ENCODE measurements at places on chromosomes 3 and 15. TPM values are rescaled to one million over a fixed set of nuclear protein-coding genes. Genes with fewer than 3 reads are reported as not detected.
A peak's percentile ranks its signal among the peaks of the same experiment; 100 is the strongest.

DNA sequence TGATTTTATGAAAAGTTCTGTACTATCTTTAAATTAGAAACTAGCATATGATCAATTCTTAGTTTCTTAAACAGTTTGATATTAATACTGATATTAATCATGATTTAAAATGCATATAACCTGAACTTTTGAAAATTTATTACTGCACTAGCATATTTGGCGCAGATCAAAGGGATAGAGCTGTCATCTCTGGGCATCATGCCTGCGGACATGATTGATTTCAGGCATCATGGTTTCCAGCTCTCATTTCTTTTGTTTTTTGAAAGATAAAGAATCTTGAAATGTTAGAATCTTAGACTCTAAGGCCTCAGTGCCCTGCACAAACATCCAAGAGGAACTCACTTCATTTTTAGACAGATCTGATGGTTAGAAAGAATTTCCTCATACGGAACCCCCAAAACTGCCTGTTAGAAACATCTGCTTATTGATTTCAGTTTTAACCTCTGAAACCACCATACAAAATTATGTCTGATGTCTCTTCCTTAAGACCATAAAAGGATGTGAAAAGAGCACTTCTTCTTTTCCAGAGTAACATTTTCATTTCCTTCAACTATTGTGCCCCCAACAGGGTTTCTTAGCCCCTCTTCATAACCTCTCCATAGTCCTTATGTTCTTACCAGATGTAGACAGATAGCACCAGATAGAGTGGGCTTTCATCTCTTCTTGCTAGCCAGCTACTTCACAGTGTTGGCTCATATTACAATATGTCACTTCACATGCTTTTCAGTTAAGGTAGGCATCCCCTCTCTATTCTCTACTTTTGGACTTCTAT is 110.8 kb downstream of the BBX start:
- peaks cover 7% of the 10 kb centered on the region for H3K4me1 ChIP-seq
- H3K27me3 ChIP-seq, result no peaks in the 10 kb centered on the region
- no peak overlapping the region for H3K4me3 ChIP-seq

Gene CAPN3
- total RNA-seq, result 22.6 TPM

GRCh38 chr3:27713078-27713423 is 9.1 kb downstream of the EOMES start:
- H3K27me3 ChIP-seq, result no peaks in the 10 kb centered on the region
- no peaks in the 10 kb centered on the region for H3K36me3 ChIP-seq
- H3K27ac ChIP-seq, result no peak overlapping the region
- peak overlapping the region; percentile 77 for H3K4me3 ChIP-seq
- no peaks in the 10 kb centered on the region for H3K4me1 ChIP-seq

DNA sequence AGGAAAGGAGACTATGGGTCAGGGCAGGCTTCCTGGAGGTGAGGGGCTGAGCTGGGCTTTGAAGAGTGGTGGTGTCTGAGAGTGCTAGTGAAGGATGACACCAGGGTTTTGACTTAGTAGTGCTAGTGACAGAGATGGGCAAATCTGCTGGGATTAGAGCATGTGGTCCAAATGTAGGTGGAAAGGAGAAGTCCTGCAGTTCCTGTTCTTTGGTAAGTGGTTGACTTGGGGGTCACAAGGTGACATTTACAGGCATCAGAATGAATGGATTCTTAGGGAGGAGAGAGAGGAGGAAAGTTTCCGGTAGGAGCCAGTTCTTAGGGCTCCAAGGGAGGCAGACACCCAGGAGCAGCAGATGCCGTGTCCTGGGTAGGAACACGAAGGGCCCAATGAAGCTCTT is 796 bp upstream of the DOCK3 start:
- H3K4me3 ChIP-seq, result no peak overlapping the region
- no peaks in the 10 kb centered on the region for H3K27me3 ChIP-seq
- H3K36me3 ChIP-seq, result no peaks in the 10 kb centered on the region
- no peak overlapping the region for H3K27ac ChIP-seq

GRCh38 chr3:69646287-69647067 is 92.8 kb upstream of the MITF start:
- no peak overlapping the region for H3K4me3 ChIP-seq
- no peaks in the 10 kb centered on the region for H3K27me3 ChIP-seq
- peaks cover 3% of the 10 kb centered on the region for H3K4me1 ChIP-seq
- no peak overlapping the region for H3K27ac ChIP-seq
- no peaks in the 10 kb centered on the region for H3K36me3 ChIP-seq

DNA sequence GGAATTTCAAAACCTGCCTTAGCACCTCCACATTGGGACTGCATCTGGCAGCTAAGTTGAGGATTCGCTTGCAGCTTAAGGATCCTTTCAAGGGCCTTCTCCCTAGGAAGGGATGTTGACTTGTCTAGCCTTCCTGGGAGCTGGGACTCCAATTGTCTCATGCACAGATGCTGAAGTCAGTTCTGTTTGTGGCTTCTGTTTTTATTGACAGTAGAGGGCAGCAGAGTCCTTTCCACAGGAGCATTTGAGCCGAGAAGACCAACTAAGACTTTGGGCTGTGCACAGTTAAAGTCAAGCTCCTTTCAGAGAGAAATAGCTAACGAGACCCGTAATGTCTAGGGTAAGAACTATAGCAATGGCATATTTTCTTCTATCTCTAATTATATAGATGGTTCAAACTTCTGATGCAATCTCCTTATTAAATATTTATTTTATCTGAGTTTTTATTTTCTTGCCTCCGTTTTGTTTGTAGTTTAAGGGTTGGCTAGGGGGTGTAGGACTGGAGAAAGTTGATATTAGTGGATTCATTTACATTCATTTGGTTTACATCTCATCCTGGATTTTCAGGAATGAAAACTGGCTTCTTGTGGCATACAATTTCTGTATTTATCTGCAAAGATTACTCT is 59.7 kb upstream of the KBTBD8 start:
- H3K27ac ChIP-seq, result no peak overlapping the region
- no peak for DNase-seq
- H3K27me3 ChIP-seq, result no peaks in the 10 kb centered on the region

Gene LOXL1
- total RNA-seq, result 108 TPM

Gene GHSR
- total RNA-seq, result not detected

DNA sequence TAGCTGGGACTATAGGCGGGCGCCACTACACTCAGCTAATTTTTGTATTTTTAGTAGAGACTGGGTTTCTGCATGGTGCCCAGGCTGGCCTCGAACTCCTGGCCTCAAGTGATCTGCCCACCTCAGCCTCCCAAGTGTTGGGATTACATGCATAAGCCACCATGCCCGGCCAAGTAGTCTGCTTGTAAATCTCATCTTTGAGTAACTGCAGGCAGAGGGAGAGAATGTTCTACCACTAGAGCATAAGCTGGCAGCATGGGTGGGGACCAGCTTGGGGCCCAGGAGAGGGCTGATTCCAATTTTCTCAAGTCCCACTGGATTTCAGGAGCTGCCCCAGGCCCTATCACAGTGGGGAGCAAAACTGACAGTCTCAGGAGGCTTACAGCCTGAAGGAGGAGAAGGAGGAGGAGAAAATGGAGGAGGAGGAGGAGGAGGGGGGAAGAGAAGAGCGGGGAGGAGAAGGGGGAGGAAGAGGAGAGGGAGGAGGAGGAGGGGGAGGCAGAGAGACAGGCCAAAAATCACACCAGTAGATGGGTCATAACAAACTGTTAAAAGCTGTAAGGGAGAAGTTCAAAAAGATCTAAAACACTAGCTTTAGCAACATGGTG is 229.1 kb upstream of the IGF1R start:
- no peak overlapping the region for H3K27ac ChIP-seq
- no peak overlapping the region for H3K4me3 ChIP-seq
- H3K36me3 ChIP-seq, result no peaks in the 10 kb centered on the region
- no peaks in the 10 kb centered on the region for H3K4me1 ChIP-seq

Gene ST3GAL6
- total RNA-seq, result 21.1 TPM

Gene IMPG2
- total RNA-seq, result 0.39 TPM

Gene TBC1D23
- 59.3 TPM for total RNA-seq

- H3K27ac ChIP-seq, result no peak overlapping the region
- H3K4me3 ChIP-seq, result no peak overlapping the region
- peaks cover 5% of the 10 kb centered on the region for H3K4me1 ChIP-seq
- H3K27me3 ChIP-seq, result no peaks in the 10 kb centered on the region
Observed at GRCh38 chr3:171752329-171752728, 58.0 kb downstream of the PLD1 start.

Gene KPNA1
- total RNA-seq, result 71.8 TPM

GRCh38 chr3:66138336-66139313 is 82.2 kb upstream of the SLC25A26 start:
- H3K4me3 ChIP-seq, result no peak overlapping the region
- H3K36me3 ChIP-seq, result no peaks in the 10 kb centered on the region
- H3K27ac ChIP-seq, result no peak overlapping the region
- H3K27me3 ChIP-seq, result no peaks in the 10 kb centered on the region
- DNase-seq, result peak; percentile 59

- no peak for DNase-seq
- H3K27me3 ChIP-seq, result no peaks in the 10 kb centered on the region
- no peaks in the 10 kb centered on the region for H3K36me3 ChIP-seq
- no peaks in the 10 kb centered on the region for H3K4me1 ChIP-seq
Observed at GRCh38 chr3:132435911-132436425, 18.7 kb downstream of the DNAJC13 start.

- DNase-seq, result no peak
- H3K4me1 ChIP-seq, result peaks cover 2% of the 10 kb centered on the region
- no peaks in the 10 kb centered on the region for H3K36me3 ChIP-seq
- H3K27ac ChIP-seq, result peak overlapping the region; percentile 71
- no peak overlapping the region for H3K4me3 ChIP-seq
- H3K27me3 ChIP-seq, result no peaks in the 10 kb centered on the region
Observed at GRCh38 chr3:171801738-171802589, 8.3 kb downstream of the PLD1 start.

- H3K4me3 ChIP-seq, result peak overlapping the region; percentile 8
- H3K4me1 ChIP-seq, result peaks cover 4% of the 10 kb centered on the region
- no peaks in the 10 kb centered on the region for H3K27me3 ChIP-seq
- peak overlapping the region; percentile 61 for H3K27ac ChIP-seq
- no peaks in the 10 kb centered on the region for H3K36me3 ChIP-seq
Observed at GRCh38 chr3:134651347-134652041, 672 bp upstream of the KY start.

- peaks cover 3% of the 10 kb centered on the region for H3K36me3 ChIP-seq
- no peak overlapping the region for H3K27ac ChIP-seq
- H3K4me1 ChIP-seq, result no peaks in the 10 kb centered on the region
- no peak overlapping the region for H3K4me3 ChIP-seq
Observed at GRCh38 chr15:44636976-44637375, 26.5 kb downstream of the SPG11 start.

DNA sequence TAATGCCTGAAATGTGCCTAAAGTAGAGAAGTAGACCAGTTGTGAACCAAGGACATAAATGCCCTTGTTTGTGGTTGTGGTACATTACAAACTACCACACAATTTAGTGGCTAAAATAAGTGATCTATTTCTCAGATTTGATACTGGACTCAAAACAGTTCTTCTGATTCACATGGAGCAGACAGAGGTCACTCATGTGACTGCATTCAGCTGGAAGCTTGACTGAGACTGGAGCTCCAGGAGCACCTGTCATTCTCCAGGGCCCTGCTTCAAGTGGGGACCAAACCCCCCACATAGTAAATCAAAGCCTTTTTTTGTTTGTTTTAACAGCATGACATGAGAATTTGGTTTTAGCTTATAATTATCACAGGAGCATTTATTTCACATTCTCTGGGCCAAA is 301.2 kb downstream of the OXSM start:
- no peaks in the 10 kb centered on the region for H3K36me3 ChIP-seq
- peaks cover 1% of the 10 kb centered on the region for H3K4me1 ChIP-seq
- H3K27ac ChIP-seq, result no peak overlapping the region
- DNase-seq, result no peak

GRCh38 chr3:38021196-38021595 is 8.2 kb downstream of the PLCD1 start:
- H3K36me3 ChIP-seq, result no peaks in the 10 kb centered on the region
- no peaks in the 10 kb centered on the region for H3K4me1 ChIP-seq
- H3K27ac ChIP-seq, result no peak overlapping the region
- DNase-seq, result no peak
- H3K27me3 ChIP-seq, result no peaks in the 10 kb centered on the region

DNA sequence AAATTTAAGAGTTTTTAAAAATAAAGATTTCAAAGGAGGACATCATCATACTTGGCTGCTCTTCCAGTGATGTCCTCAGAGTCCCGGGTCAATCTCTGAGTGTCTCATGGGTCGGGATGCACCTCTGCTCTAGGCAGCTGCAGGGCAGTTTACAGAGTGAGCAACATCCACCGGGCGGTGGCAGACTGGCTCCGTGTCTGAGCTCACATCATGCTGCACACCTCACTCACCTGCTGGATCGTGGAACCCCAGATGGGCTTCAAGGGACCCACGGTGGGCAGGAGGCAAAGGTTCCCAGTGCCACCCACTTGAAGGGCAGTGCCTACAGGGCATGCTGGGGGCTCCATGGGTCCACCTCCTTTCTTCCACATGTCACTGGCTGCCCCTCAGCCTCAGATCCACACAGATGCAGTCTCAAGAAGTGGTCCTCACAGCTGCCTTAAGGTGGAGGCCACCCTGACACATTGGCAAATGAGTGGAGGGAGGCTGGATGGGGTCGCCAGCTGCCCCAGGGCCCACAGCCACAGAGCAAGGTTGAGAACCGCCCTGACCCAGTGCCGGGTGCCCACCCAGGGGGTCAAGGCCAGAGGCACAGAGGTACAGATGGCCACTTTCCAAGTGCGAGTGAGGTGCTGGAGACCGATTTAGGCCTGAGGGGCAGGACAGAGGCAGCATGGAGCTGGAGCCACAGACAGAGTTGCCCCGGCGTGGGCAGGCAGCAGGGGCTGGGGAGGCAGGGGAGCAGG is 25.2 kb downstream of the CYFIP1 start:
- H3K4me1 ChIP-seq, result peaks cover 3% of the 10 kb centered on the region
- DNase-seq, result no peak
- no peaks in the 10 kb centered on the region for H3K36me3 ChIP-seq
- H3K4me3 ChIP-seq, result no peak overlapping the region
- H3K27ac ChIP-seq, result peak overlapping the region; percentile 87

- no peak overlapping the region for H3K27ac ChIP-seq
- H3K4me1 ChIP-seq, result no peaks in the 10 kb centered on the region
- no peak overlapping the region for H3K4me3 ChIP-seq
Observed at GRCh38 chr3:186258968-186259367, 103.1 kb downstream of the DGKG start.

Gene ARHGEF26
- 16.4 TPM for total RNA-seq

- H3K27me3 ChIP-seq, result no peaks in the 10 kb centered on the region
- H3K4me1 ChIP-seq, result no peaks in the 10 kb centered on the region
- no peak for DNase-seq
- no peak overlapping the region for H3K4me3 ChIP-seq
- H3K36me3 ChIP-seq, result no peaks in the 10 kb centered on the region
Observed at GRCh38 chr3:64148955-64149653, 76.2 kb downstream of the PRICKLE2 start.

DNA sequence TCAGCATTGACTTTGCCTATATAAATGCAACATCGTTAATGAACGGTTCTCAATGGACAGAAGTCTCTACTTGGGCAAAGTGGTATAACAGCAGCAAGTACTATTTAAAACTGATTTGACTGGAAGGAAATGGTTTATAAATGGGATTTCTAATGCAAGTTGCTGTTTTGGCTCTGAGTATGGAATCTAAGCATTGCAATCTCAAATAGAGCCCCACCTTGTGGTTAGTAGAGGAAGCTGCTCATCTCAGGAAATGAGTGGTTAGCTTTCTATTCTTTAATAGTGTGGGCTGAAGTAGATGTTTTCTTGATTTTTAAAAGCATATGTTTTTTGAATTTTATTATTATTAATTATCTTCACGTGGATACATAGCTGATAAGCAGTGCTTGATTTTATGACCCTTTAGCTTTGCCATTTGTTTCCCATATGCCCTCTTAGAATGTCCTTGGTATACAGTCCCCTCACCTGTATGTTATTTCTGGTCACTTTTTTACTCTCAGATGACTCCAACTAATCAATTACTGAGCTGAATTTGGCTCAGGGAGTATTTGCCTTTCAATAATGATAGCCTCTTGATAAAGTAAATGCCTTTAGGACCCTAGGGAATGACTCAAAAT is 67.1 kb downstream of the OXSM start:
- H3K27ac ChIP-seq, result no peak overlapping the region
- no peak for DNase-seq
- H3K4me1 ChIP-seq, result no peaks in the 10 kb centered on the region
- no peak overlapping the region for H3K4me3 ChIP-seq
- no peaks in the 10 kb centered on the region for H3K36me3 ChIP-seq
- no peaks in the 10 kb centered on the region for H3K27me3 ChIP-seq
